ENCODE measurements at places on chromosomes 7 and 10.
A peak's percentile ranks its signal among the peaks of the same experiment; 100 is the strongest.

DNA sequence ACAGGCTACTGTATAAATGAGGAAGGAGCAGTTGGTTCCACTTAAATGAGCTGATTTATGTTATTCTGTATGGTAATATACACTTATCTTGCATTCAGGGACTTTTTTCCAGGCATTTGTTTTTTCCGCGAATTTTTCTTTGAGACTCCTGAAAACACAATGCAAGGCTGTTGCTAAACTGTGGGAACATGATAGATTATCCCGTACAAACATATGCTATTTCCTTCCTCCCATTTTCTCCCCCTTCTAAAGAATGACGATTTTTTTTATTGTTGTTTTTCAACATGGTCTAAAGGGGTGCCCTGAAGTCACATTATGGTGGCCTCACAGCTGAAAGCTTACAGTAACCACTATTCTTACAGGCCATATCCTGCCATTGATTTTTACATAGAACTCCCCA, 523.9 kb upstream of the NRP1 start:
- DNase-seq, result no peak

- no peak for DNase-seq
Observed at GRCh38 chr10:106908225-106908624, 256.3 kb downstream of the SORCS1 start.

- no peak for DNase-seq
Observed at GRCh38 chr10:92662848-92663247, 26.9 kb upstream of the HHEX start.

DNA sequence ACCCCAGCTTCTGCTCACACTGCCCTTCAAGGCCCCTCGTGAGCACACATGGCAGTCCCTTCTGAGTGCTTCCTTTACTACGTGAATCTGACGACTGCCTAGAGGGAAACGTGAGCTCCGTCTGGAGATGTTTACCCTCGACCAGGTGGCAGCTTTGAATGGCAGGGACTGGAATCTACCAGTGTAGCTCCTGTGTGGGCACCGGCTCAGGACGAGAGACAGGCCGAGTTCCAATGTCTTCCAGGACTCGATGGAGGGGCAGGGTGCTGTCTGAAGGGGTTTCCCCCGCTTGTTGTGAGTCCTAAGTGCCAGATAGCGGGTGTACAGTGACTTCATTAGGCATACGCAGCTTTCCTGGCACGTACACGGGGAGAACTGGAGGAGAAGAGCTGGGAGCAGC, 229.9 kb downstream of the ADARB2 start:
- DNase-seq, result no peak

GRCh38 chr10:93573924-93574323, 7.5 kb downstream of the FFAR4 start:
- no peak for DNase-seq

DNA sequence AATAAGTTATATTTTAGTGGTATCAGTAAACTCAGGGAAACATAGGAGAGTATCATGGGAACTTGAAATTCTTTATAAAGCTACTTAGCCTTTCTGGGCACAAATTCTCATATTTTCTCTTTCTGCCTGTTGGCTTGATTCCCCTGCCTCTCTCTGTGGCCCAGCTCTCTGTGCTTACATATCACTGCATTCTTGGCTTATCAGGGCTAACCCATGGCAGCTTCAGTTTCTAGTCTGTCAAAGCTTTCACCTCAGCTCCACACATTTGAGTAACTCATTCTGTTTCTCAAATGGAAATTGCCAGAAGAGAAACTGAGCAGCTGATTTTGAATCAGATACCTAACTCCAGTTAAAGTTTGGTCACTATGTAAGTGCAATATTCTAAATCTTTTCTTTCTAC, 713.1 kb downstream of the DNAJB9 start:
- DNase-seq, result no peak

- DNase-seq, result no peak
Observed at GRCh38 chr7:28360739-28361138, 51.6 kb upstream of the CREB5 start.

DNA sequence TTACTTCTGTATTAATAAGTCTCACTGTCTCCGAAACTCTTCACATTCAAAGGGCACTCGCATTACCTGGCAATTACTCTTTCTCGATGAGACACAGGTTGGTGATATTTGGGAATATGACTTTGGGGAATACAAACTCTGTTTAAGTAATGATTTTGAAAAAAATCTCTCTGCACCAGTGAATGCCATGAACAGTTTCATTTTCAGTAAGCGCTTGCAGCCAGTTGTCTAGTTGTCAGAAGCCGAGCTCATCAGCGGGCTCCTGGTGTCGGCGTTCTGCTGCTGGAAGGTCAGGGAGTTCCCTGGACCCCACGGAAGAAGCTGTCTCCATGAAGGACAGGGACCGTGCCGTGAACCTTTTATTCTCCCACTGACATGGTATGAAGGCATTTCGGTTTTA, 57.7 kb downstream of the PTPRE start:
- no peak for DNase-seq

- peak; percentile 35 for DNase-seq
Observed at GRCh38 chr10:17074541-17074847, 55.1 kb downstream of the CUBN start.

All from foreskin melanocyte (primary cell).